Fibroblast of upper back skin (primary cell): ENCODE measurements at places on chromosomes 2 and 18.

- DNase-seq = no peak
These were observed 37.6 kb upstream of the RMP24 start for GRCh38 chr18:35934891-35935290.

DNA sequence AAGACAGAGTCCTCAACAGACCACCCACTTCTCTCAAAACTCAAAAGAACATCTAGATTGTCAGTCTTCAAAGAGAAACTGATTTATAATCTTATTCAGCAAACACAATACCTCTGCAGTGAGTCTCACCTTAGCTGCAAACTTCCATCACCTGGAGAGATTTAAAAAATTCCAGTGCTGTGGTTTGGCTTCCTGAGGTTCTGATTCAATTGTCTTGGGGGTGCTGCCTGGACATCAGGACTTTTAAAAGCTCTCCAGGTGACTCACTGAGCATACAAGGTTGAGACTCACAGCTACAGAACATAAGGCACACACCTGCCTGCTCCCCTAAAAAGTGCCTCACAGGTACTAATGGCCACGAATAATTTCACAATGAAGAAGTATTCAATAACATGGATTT is 40.3 kb downstream of the RNF152 start:
- DNase-seq = peak; percentile 39

DNA sequence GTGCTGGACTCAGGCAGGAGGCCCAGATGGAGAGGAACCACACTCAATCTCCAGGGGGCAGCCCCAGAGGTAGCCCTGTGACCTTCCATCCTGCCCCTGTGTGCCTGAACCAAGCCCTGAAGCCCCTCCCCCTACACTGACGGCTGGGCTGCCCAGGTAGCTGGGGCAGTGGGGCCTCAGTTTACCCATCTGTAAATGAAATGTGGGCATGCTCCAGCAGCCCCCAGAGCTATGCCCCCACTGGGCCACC is 15.8 kb downstream of the CROCC2 start:
- DNase-seq = no peak

DNA sequence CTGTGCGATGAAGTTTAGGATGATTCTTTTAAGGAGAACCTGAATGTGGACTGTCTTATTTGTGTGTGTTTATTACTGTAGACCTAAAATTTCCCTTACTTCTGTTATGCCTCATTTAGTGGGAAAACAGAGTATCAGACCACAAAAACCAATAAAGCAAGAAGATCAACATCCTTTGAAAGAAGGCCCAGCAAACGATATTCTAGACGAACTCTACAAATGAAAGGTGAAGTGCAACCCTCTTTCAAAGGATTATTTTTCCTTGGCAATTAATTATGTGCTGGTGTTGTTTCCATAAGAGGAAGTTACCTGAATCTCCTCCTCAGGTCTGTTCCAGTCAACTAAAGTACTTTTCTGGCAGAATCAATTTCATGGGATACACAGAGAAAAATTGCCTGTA is 78.6 kb downstream of the EPB41L5 start:
- no peak for DNase-seq

GRCh38 chr2:223034221-223034975 is 17.6 kb upstream of the KCNE4 start:
- DNase-seq = no peak

DNA sequence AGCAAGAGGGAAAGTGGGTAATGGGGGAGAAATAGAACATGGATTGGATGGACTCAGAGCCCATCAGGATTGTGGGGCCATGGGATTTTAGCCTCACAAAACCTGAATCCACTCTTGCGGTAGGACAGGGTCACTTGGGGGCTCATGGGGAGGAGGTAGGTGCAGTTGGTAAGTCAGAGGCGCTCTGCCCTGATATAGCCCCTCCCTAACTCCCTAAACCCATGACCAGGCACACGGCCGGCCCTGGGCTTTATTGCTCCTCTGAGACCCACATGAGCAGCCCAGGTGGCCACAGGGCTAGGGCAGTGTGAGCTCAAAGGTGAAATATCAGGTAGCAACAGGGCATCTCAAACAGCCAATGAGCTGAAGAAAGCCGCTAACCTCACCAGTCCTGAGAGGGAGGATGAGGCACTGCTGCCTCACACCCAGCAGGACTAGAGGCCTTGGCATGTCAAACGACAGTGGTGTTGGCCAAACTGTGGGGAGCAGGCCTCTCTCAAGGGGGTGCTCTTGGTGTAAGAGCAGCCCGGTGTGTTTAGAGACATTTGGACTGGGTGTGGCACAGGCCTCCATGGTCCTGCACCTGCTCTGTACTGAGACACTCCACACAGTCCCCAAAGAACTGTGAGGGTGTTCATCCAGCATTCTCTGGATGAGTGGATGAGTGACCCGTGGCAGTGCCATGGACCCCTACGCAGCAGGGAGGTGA is 90.8 kb upstream of the HS6ST1 start:
- no peak for DNase-seq

- peak; percentile 6 for DNase-seq
These were observed 26.2 kb downstream of the TTC21B start for GRCh38 chr2:165927353-165927752.

- DNase-seq = peak; percentile 25
These were observed 747.9 kb downstream of the SOCS6 start for GRCh38 chr18:71036783-71037182.

GRCh38 chr2:229419158-229419557 is 148.1 kb upstream of the PID1 start:
- no peak for DNase-seq

DNA sequence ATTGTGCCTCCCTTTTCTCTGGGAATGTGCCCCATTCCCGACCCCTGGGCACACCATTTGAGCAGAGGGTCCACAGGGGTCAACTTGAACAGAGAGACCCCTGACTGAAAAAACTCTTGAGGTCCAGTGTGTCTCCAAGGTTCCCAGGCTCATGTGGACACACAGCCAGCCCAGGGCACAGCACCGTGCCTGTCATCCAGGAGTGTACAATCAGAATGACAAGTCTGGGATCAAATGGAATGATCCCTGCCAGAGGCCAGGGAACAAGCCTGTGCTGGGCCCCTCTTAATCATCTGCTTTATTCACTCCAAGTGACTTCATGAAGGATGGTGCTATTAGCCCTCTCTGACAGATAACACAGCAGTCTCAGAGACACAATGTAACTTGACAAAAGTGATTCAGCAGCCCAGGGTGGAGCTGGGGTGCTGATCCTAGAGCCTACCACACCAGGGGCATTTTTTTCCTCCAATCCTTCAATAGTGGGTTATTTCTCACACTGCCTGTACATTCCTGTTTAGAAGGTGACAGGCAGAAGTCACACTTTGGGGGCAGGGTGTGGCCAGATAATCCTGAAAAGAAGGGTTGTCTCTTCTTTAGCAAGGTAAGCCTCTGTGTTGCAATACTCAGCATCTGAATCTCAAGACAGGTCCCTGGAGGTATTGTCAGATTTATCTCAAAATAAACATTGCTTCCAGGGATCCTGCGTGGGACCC is 84.0 kb upstream of the TMEM200C start:
- no peak for DNase-seq

GRCh38 chr2:38572167-38572566 is 30.6 kb downstream of the HNRNPLL start:
- DNase-seq = peak; percentile 16

DNA sequence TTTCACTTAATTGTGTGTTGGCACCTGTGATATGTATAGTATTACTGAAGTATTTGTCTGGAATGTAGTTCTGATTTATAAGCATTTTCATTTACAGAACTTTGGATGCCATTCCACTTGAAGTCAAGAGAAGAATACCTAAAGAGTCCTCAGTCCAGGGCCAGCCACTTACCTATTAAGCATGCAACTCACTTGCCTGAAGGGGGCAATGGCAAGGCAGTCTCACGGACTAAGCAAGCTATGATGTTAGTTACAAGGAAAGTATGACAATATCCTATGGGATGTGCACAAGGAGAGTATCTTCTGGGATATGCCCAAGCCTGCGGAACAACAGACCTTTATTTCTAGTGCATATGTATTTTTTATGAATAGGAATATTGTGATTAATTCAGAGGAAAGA is 369.4 kb upstream of the GCFC2 start:
- no peak for DNase-seq

GRCh38 chr2:220148471-220149248 is 521.2 kb downstream of the SLC4A3 start:
- DNase-seq = no peak

DNA sequence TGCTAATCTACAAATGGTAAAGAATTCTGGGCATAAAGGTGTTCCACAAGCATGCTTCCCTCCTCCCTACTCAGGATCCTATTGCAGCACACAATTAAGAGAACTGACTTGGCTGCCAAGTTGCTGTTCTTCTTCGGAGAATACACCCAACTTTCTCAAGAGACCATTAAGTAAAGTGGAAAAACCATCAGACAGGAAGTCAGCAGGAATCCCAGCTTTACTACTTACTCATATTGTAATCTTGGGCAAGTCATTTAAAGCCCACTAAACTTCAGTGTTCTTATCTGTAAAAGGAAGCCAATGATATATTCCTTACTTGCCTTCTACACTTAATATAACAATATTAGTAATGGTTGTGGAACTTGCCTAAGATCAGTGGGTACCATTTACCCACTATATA is 37.8 kb downstream of the PSTPIP2 start:
- DNase-seq = no peak

GRCh38 chr2:167792126-167792525 is 455.3 kb downstream of the STK39 start:
- no peak for DNase-seq

- peak; percentile 14 for DNase-seq
These were observed 91.3 kb downstream of the DPP4 start for GRCh38 chr2:161982548-161983330.

- peak; percentile 3 for DNase-seq
These were observed 2148.4 kb upstream of the CELF4 start for GRCh38 chr18:39713961-39714360.

- no peak for DNase-seq
These were observed 63.2 kb downstream of the ADI1 start for GRCh38 chr2:3456125-3456524.

DNA sequence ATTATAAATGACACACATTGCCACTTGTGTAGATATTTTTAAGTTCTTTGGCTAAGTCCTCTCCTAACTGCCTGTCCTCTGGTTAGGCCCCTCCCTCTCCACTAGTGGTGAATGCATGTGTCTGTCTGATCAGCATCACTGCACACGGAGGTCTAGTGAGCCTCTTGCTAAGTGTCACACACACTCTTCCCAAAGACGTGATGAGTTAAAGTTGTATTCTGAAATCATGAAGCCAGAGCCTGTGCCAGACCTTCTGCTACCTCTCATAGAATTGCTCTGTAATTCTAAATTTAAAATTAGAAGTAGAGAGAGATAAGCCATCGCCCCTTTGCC is 41.3 kb downstream of the RALB start:
- DNase-seq = no peak

- DNase-seq = no peak
These were observed 160.2 kb upstream of the NCK2 start for GRCh38 chr2:105584435-105585010.

- DNase-seq = no peak
These were observed 157.1 kb downstream of the ACTR3 start for GRCh38 chr2:114046866-114047435.

DNA sequence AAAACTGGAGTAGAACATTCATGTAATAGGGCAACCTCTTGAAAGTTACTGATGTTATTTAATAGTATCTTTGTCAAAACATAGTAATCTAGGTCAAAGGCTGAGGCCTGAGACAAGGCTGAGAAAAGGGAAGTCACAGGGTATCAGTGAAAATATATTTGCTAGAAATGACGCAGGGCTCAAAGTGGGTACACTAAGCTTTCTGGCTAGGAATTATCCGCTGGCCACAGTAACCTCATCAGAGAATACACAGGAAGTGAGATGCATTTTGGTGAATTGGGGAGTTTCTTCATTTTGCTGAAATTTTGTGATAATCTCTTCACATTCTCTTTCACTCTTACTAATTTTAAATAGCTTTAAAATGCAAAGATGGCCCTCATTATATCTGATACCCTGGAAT is 206.8 kb downstream of the OTX1 start:
- DNase-seq = no peak

DNA sequence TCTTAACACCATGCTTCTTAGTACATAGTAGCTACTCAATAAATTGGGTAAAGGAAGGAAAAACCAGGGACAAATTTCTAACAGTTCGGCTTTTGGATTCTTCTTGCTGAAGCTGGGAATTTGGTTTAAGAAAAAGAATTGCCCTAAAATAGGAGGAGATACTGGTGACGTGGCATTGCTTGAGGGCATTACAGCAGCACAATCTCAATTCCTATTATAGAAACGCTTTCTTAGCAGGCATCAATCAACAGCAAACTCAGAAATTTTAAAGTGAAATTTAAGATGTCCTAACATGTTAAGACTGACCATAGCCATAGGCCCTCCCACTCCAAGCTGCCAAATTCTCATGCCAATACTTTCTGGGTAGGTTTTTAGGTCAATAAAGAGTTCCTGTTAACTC is 169.5 kb downstream of the SRBD1 start:
- no peak for DNase-seq

GRCh38 chr2:196268025-196268424 is 96.6 kb upstream of the STK17B start:
- DNase-seq = no peak
